ENCODE measurements at places on chromosomes 3 and 15.

GRCh38 chr3:53715815-53716483 lies 130.3 kb downstream of the CHDH start:
- peak; percentile 40 for DNase-seq

DNA sequence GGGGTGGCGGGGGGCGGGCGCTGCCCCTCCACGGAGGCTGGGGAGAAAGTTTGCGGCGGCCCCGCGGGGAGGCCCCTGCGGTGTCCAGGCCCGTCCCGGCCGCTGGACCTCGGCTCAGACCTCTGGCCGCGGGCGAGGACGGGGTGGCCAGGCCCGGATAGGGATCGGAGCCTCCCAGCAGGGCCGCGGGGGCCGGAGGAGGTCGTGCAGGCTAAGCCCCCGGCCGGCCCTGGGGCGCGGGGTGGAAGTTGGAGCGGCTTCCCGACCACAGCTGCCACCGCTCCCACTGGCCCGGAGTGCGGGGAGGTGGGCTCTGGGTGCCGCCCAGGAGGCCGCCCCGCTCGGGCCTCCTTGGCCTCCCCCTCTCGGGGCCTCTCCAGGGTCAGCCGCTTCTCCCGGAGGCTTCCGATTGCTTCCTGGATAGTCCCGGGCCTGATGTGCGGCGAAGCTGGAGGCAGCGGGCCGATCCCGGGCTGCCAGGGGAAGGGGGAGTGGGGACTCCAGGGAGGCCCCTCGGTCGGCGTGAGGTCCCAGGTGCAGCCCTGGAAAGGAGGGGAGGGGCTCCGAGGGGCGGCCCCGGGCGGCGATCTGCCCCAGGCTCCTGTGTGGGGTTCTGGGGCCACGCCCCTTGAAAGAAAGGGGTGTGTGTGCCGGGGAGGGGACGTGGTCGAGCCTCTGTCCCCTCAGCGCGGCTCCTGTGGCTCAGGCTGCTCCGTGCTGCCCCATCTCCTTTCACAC lies 907 bp downstream of the PLXNA1 start:
- no peak for DNase-seq

GRCh38 chr3:95341314-95341713 lies 1278.5 kb downstream of the NSUN3 start:
- DNase-seq, result no peak

GRCh38 chr3:69304396-69304795 lies 81.5 kb downstream of the FRMD4B start:
- no peak for DNase-seq

DNA sequence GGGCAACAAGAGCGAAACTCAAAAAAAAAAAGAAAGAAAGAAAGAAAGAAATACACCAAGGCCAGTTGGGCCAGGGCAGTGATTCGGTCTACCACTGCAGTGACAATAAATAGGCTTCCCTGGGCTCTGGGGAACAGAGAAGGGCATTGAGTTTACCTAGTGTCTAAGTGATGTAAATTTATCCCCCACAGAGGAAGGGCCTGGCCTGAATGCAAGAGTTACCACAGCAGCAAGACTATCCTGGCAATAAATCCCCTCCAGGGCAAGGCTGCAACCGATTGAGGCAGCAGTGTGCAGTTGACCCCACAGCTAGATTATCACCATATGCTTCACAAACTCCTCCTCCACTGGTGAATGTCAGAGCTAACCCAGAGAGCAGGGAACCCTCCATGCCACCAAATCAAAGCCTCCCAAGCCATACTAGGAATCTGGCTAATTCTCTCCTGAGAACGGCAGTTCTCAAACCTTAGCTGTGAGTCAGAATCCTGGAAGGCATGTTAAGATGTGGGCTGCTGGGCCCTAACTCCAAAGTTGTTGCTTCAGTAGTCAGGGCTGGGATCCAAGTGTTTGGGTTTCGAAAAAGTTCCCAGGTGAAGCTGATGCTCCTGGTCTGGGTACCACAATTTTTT lies 64.3 kb upstream of the GATM start:
- peak; percentile 71 for DNase-seq

DNA sequence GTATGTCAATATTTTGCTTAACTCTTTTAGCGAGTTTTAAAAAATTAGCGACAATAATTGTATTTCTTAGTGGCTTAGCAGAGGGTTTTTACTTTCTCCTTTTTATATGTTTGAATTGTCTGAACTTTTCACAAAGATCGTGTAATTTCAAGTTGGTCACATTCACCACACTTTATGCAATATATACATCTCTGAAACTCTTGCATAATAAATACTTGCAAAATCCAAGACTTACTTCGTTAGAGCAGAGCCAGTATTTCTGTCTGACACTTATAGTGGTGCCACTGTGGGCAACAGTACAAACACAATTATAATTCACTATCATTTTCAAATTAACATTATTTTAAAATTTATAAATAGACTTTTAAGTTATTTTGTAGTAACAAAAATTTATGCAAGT lies 62.0 kb downstream of the SUCNR1 start:
- no peak for DNase-seq

DNA sequence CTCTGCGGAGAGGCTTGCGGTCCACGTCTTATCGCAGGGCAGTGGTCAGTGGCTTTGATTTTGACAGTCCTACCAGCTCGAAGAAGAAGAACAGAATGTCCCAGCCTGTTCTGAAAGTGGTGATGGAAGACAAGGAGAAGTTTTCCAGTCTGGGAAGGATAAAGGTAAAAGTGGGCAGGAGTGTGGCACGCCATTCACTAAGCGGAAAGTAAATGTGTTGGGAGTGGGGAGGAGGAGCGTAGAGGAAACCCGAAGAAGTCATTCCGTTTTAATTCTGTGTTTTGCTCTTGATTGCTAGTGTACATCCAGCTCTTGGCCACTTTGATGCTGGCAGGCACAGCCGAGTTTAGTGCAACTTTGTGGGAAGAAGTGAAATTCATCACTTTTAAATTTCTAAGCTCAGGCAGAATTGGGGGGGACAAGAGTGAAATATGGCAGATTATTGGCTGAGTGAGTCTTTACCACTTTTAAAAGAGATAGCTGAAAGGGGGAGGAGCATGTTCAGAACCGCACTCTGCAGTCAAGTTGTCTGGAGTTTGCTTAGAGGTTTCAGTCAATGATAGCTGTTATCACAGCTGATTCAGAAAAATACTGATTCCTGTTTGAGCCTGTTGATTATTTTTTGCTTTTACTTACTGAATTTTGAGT lies 1.8 kb downstream of the ARHGEF26 start:
- DNase-seq, result no peak

DNA sequence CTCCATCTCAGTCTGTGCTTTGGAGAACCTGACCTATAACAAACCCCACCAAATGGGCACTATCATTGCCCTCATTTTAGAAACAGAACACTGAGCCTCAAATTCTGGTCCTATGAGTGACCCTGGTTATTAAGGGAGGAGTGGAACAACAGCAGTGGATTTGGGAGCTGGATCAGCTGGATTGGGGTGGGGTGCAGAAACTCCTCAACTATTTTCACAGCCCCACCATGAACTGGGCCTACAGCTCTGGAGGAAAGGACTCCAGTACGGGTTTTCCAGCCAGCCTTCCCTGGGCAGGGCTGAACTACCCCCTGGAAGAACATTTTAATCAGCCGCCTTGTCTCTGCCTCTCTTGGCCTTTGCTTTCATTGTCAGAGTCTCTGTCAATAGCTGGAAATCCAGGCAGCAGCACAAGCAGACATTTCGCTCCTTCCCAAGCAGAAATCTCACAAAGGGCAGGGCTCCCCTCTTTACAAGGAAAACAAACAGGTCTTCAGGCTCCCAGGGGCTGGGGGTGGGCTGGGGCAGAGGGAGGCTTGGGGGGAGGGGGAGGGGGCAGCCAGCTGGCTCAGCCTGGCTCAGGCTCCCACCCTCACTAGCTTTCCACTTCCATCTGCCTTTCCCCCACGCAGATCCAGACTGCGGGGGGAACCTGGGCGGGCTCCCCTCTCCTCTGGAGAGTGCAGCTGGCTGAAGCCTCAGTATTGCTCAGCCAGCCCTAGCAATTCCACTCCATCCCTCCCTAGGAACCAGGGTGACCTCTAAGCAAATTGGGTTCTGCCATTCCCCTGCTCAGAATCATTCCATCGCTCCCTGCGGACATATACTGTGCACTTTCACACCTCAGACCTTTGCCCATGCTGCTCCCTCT lies 13.7 kb upstream of the TLE3 start:
- peak; percentile 66 for DNase-seq

- DNase-seq, result no peak
Measured at GRCh38 chr3:127803619-127804018, 18.7 kb downstream of the MGLL start.

DNA sequence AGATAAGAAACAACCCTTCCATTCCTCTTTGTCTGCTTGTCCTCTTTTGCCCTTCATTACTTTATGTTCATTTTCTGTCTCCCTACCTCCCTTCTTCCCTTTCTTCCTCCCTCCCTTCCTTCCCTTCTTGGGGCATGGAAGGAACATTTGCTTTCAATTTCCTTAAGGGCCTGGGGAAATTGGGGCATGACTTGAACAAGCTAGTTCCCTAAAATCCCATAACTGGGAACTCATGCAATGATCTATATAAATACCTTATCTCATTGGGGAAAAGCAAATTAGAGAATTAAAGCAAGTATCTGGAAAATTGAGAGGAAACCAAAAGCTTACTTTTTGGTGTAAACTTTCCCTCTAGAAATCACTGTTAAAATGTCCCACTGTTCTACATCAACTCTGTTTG lies 35.7 kb downstream of the BOC start:
- no peak for DNase-seq

- DNase-seq, result no peak
Measured at GRCh38 chr15:32991619-32992111, 202.8 kb downstream of the FMN1 start.

- DNase-seq, result no peak
Measured at GRCh38 chr3:129005526-129006303, 4.6 kb downstream of the EFCC1 start.

DNA sequence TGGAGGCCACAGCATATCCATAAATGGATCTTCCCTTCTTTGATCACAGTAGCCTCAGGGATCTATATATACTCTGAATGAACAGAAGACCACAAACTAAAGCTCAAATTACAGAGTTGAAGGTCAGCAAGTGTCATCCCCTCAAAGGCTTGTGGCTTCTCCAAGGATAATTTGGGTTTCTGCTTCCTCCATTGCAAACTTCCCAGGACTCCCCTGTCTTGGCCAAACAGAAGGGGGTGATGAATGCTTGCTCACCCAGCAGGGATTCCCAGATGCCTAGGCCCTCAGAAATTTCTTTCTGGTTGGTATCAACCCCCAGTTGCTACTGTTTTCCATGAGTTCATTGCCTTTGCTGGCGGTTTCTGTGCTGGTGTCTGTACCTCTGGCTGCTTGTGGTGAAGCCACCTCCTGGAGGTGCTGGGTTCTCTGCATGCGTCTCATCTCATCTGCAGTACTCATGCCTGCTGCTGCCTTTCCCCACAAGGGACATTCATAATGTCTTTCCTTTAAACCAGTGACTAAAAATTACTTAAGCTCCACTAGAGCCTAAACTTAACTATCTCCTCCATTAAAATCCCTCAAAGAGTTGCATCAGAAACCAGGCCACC lies 17.7 kb downstream of the ENTPD3 start:
- DNase-seq, result no peak

DNA sequence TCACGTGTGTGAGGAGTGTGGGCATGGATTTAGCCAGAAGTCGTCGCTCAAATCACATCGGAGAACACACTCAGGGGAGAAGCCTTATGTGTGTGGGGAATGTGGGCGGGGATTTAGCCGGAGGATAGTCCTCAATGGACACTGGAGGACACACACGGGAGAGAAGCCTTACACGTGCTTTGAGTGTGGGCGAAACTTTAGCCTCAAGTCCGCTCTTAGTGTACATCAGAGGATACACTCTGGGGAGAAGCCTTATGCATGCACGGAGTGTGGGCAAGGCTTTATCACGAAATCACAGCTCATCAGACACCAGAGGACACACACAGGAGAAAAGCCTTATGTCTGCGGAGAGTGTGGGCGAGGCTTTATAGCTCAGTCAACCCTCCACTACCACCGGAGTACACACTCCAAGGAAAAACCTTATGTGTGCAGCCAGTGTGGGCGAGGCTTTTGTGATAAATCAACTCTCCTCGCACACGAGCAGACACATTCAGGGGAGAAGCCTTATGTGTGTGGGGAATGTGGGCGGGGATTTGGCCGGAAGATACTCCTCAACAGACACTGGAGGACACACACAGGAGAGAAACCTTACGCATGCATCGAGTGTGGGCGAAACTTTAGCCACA lies 28.1 kb downstream of the ZNF589 start:
- no peak for DNase-seq

GRCh38 chr3:48928679-48929078 lies 10.0 kb downstream of the ARIH2 start:
- DNase-seq, result no peak

- no peak for DNase-seq
Measured at GRCh38 chr15:88623061-88623460, 1.9 kb downstream of the AEN start.

DNA sequence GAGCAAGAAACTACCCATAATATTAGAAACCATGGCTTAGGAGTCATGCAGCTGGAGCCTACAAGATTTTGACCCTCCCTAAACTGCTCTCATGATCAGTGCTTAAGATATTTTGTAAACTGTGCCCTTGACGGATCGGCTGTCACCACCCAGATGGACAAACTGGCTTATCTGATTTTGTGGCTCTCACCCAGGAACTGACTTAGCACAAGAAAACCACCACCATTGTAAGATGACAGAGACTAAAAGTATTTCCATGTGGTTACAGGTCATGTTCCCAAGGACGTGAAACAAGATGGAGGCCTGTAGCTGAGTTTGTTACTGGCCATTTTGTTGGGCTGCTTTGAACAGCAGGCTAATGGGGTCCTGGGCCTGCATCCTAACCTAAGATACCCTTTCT lies 940.9 kb downstream of the OTOL1 start:
- DNase-seq, result no peak

DNA sequence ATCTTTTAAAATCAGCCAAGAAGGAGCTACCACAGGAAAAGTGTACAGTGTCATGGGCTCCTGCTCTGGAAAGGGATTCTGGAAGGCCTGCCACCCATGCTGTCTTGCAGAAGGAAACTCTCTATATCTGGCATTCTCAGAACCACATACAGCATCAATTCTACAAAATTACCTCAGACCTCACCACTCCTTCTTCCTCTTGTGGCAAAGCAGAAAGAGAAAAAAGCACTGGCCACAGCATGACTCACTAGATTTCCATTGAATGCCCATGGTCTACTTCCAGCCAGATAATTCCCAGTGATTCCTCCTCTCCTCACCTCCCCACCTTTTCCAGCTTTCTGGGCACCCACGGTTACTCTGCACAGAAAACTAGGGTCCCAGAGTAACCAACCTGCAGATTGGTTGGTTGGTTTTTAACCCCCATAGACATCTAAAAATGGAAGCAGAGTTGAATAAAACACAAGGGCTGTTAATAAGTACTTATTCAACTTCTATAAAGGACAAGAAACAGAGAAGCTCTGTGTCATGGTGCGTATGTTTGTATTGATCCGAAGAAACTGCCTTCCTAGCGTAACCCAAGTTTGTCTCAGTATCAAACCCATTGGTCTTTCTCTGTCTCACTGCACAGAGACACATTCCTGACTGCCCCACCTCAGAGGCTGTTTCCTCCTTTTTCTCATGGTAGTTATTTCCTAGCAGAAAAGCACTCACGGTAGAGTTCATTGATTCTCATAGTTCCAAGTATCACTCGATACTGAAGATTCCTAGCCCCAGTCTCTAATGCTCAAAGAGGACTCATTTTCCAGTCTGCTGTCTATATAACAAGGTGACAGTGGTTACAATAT lies 67.7 kb downstream of the LDHAL6B start:
- no peak for DNase-seq

GRCh38 chr15:70188286-70188685 lies 90.6 kb upstream of the TLE3 start:
- DNase-seq, result no peak

Measured in retinal pigment epithelial cell (primary cell).